Metanephros (tissue), 2 donors: ENCODE measurements at places on chromosomes 6 and 20. TPM values are rescaled to one million over a fixed set of nuclear protein-coding genes. Genes with fewer than 3 reads are reported as not detected.

Gene ZNF831
- 0.35 TPM for total RNA-seq

Gene ULBP2
- total RNA-seq: 2.3 TPM

Gene ADGRG6
- total RNA-seq: 37.0 TPM

Gene POM121L2
- not detected for total RNA-seq

Gene HLA-DQB1
- total RNA-seq: 3.0 TPM
